ENCODE measurements at places on chromosomes 16 and 17.

- no peak for DNase-seq
Observed at GRCh38 chr16:11791144-11791828, 5.8 kb downstream of the ZC3H7A start.

GRCh38 chr17:75091855-75092327 is 4.1 kb downstream of the SLC16A5 start:
- DNase-seq, result no peak

- DNase-seq, result no peak
Observed at GRCh38 chr16:65200857-65201256, 79.0 kb upstream of the CDH11 start.

DNA sequence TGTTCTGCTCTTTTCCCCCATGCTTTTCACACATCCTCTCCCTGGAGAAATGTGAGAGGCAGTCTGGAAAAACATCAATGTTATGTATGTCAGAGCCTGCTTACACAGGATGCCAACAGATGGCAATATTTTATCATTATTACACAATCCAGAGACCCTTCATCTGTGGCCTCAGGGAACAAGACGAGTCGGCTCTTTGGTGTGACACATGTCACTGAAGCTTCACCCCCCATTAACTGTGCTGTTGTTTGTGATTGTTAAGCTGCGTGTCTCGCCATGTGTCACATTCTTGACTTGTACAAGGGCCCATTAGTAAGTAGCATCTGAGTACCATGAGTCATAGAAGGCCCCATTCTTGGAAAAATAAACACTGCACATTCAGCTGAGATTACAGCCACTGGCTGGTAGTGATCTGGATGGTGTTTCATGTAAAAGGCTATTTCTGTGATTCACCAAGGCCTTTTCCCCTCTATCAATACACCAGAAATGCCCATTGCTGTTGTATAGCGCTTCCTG is 682.1 kb upstream of the SOX9 start:
- no peak for DNase-seq

DNA sequence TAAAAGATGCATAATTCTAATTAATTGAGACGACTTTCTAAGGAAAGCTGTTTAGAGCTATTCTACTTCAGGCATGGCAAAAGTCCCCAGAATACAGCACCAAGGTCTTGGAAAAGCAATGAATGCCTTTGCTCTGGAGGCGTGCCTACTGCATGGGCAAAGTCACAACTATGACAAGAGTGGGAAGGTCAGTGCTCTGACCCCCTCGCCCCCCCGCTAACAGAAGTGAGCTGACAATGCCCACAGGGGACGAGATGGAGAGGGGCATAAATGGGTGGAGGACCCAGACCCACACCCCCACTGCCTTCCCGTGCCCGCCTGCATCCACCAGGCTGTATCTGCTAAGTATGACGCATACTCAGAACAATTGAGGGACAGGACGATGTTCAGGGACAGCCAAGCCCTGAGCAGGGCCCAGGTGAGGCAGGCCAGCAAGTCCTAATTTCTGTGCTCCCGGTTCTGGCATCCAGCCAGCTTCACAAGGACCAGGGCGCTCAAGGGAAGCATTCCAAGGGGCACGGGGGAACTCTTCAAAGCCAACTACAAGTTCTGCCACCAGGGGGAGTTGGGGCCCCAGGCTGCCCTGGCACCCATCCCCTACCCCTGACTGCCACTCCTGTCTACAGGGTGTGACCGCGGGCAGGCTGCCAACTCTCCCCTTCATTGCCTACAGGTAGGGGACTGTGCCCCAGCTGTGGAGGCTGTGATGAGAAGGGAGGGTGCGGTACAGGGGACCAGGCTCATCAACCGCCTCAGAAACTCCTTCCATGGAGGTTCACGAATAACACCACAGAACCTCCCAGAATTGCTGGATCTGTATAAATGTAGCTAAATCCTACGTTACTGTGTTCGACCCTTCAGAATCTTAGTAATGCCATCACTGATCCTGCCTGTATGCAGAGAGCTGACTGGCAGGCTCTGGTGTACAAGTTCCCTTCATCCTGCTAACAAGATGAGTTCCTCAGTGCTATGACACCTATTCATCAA is 20.8 kb downstream of the NPRL3 start:
- DNase-seq, result peak; percentile 54

- DNase-seq, result no peak
Observed at GRCh38 chr17:18974407-18975149, 22.6 kb downstream of the SLC5A10 start.

DNA sequence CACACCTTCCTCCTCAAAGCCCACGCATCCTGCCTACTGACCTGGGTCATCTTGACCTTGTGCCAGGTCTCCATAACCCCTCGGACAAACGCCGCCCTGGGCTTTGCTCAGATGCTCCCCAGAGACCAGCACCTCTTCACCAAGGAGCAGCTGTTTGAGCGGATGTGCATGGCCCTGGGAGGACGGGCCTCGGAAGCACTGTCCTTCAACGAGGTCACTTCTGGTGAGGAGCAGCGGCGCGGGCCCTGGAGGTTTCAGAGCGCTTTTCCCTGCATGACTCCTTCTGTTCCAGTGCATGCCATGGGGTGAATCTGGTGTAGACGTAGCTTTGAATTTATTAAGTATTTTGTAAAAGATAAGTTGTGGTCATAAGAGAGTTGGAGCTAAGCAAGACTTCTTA is 7.6 kb upstream of the RPL13 start:
- no peak for DNase-seq

DNA sequence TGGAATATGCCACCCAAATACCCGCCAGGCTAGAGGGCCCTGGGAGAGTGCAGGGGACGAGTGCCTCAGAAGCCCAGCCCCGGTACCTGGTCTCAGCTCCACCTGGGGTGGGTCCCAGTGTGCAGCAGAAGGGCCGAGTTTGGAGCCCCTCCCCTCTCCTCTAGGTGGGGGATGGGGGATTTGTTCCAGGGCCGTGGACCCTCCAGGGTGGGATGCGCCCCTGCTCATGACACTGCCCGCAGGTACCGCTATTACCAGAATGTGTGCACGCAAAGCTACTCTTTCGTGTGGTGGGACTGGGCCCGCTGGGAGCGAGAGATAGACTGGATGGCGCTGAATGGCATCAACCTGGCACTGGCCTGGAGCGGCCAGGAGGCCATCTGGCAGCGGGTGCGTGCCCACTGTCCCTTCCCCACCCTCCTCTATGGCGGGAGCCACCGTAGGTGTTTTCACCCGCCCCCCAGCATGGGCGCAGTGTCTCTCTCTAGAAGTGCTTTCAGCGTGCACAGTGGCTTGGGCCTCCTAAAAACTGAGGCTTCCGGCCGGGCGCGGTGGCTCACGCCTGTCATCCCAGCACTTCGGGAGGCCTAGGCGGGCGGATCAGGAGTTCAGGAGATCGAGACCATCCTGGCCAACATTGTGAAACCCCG is 1.2 kb downstream of the NAGLU start:
- DNase-seq, result no peak

- DNase-seq, result no peak
Observed at GRCh38 chr16:7976563-7976962, 613.7 kb downstream of the TMEM114 start.

DNA sequence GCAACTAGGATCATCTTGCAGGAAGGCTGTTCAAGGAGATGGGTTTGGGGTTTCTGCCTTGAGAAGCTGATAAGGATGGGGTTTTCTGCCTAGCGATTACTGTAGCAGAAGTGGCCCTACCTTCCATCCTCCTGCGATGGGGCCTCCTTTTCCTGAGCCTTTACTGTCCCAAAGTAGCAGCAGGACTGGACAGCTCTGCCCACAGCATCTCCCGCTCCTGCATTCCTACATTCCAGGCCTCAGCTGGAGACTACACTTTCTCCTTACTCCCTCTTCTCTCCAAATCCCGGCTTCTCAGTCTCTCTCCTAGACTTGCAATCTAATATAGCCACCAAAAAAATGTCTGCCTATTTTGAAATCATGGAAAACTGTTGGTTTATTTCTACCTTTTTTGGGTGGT is 355.4 kb downstream of the CA10 start:
- no peak for DNase-seq

GRCh38 chr16:2691491-2692248 is 9.3 kb downstream of the KCTD5 start:
- no peak for DNase-seq

GRCh38 chr17:10051112-10051511 is 146.0 kb upstream of the RCVRN start:
- no peak for DNase-seq

GRCh38 chr17:16881239-16881924 is 90.5 kb downstream of the TNFRSF13B start:
- no peak for DNase-seq

DNA sequence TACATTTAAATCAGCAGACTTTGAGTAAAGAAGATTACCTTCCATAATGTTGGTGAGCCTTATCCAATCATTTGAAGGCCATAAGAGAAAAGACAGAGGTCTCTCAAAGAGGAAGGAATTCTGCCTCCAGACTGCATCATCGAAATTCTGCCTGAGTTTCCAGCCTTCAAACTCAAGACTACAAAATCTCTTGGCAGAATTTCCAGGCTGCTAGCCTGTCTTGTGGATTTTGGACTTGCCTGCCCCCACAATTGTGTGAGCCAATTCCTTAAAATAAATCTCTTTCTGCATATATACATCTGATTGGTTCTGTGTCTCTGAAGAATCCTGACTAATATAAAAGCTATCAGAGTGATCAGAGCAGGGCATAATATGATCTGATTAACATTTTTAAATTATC is 216.6 kb upstream of the CPHXL start:
- no peak for DNase-seq

DNA sequence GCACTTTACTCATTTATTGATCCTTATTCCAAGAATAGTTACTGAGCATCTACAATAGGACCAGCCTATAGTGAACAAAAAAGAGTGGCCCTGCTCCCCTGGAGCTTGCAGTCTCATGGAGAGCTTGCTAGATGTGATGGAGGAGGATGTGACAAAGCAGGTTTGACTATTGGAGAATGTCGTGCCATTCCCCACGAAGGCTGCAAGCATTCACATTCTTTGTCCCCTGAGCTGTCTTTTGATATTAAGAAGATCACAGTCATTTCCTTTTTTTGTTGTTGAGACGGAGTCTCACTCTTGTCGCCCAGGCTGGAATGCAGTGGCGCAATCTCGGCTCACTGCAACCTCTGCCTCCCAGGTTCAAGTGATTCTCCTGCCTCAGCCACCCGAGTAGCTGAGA is 115.0 kb upstream of the ADAMTS18 start:
- DNase-seq, result no peak

GRCh38 chr16:19522397-19522732 is 467 bp upstream of the GDE1 start:
- no peak for DNase-seq

- DNase-seq, result no peak
Observed at GRCh38 chr17:61387011-61387410, 12.6 kb upstream of the TBX2 start.

DNA sequence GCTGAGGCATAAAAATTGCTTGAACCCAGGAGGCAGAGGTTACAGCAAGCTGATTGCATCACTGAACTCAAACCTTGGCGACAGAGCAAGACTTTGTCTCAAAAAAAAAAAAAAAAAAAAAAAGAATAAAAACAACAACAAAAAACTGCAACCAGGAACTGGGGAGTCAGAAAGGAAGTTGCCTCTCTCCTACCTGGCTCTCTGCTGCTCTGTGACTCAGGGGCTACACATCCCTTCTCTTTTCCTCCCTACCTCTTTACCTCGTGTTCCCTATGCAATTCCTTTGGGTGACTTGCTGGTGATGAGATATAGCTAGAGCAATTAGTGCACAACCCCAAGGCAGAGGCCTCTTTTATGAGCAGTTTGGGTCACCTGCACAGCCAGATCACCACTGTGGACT is 95.9 kb downstream of the ABCC1 start:
- DNase-seq, result no peak

DNA sequence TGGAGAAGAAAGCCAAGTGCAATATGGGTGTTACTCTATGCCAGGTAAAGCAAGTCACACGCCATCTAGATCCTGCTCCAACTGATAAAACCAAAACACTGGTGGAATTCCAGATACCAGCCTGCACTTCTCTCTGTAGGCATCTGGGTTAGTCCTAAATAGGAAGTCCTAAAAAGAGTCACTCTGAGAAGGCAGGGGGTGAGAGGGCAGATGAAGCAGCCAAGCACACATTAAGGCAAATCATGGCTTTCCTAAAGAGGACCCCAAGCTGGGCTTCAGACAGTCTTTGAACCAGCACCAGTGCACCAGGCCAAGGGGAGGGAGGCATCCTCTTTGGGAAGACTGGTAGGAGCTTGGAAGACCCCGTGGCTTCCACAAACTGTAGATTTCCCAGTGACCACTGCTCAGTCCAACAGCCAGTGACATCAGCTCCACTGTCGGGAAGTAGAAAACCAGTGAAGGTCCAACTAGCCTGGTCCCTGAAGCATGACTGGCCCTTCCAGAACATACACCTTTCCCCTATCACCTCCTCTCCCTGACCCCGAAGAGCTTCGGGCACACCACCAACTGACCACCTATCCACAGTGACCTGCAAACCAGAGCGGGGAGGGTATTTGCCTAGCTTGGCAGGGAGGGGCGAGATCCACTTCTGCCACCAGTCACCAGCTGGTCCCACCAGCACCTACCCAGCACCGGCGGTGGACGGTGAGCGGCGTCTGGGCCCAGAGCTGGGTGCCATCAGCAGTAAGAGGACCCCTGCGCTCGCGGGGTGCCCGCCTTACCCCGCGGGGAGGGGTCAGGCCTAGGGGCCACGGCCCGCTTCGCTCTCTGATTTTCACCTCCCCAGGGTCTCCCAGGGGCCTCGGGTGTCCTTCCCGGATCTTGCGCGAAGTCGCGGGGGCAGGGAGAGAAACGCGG is 1.0 kb downstream of the LITAF start:
- no peak for DNase-seq

DNA sequence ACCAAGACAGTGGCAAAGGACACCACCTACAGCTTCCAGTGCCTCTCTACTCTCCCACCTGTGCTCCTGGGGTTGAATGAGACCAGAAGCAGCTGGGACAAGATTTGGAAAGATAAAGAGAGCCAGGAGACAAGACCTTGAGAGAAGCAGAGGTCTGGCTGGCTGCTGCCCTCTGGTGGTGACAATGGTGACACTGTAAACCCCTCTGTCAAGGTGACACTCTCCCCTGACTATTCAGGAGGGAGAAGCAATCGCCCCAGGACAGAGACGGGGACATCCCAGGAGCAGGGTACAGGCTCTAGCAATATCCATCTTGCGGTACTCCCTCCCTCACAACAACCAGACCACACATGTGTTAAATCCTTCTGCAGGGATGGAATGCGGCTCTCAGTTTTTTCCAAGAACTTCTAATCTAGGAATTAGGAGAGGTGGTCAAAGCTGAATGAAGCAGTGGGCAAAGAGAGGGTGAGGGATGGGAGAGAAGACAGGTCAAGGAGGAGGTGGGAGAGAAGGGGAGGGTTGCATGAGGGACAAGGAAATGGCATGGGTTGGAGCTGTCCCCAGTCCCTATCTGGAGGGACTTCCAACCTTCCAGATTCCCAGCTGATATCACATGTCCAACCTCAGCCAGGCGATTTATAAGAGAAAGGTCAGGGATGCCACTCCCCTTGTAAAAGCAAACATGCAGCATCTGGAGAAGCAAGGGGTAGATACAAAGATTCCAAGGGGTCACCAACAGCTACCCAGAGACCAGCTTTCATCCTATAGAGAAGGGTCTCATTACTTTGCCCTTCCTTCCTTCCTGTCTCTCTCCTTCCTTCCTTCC is 2.9 kb downstream of the PHOSPHO1 start:
- peak; percentile 62 for DNase-seq
